ENCODE measurements at places on chromosomes 3 and 15.

DNA sequence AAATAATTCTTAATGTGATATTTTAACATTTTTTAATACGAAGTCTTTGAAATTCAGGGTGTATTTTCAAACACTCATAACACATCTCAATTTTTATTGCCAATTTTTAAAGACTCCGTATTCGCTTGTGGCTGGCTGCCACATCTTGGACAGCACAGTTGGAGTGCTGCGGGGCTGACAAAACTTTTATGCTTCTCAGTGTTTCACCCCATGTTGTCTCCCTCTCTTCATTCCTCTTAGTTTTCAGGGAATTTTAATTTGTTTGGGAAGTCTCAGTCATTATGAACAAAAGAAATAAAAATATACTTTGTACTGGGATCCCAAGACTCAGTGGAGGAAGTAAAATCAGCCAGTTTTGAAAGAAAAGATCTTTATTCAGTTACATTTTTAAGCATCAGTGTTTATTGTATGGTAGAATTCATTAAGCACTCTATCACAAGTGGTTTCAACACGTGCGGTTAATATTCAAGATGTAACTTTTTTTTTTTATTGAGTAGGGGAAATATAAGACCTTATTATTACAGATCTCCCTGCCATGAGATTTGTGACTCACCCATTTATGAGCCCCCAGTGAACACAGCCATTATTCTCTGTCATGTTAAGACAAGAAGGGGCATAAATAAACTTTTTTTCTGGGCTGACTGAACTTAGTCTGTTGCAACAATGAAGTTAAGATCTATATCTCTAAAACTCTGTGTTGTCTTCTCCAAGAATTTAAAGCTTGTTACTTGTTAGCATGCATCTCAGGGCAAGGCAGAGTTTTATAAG is 26.8 kb downstream of the KAT2B start:
- peaks cover 47% of the 10 kb centered on the region for H3K4me1 ChIP-seq
- no peaks in the 10 kb centered on the region for H3K36me3 ChIP-seq
- H3K27ac ChIP-seq = no peak overlapping the region
- no peak overlapping the region for H3K4me3 ChIP-seq
- no peaks in the 10 kb centered on the region for H3K27me3 ChIP-seq

DNA sequence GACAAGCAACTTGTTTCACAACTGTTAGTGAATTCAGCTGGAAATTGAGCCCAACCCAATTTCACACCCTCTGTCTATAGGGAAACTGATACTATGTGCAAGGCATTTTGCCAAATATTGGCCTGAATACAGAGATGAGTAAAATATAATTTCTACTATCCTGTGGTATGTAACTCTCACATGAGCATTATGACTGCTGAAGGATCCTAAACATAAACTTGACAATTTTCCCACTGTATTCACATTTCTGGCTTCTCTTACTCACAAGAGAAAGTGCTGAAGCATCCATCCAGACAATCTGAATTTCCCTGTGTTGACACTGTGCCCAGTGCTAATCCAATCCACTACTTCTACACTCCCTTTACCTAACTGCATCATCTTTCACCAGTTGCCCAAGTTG is 28.4 kb downstream of the SERPINI2 start:
- no peak for DNase-seq
- H3K27ac ChIP-seq = no peak overlapping the region
- H3K27me3 ChIP-seq = no peaks in the 10 kb centered on the region
- no peaks in the 10 kb centered on the region for H3K36me3 ChIP-seq
- no peaks in the 10 kb centered on the region for H3K4me1 ChIP-seq
- H3K4me3 ChIP-seq = no peak overlapping the region

- H3K36me3 ChIP-seq = peaks cover 29% of the 10 kb centered on the region
- no peaks in the 10 kb centered on the region for H3K27me3 ChIP-seq
- H3K27ac ChIP-seq = peak overlapping the region; percentile 98
- H3K4me3 ChIP-seq = peak overlapping the region; percentile 91
- peaks cover 54% of the 10 kb centered on the region for H3K4me1 ChIP-seq
Observed at GRCh38 chr3:53346514-53346913, 829 bp downstream of the DCP1A start.

DNA sequence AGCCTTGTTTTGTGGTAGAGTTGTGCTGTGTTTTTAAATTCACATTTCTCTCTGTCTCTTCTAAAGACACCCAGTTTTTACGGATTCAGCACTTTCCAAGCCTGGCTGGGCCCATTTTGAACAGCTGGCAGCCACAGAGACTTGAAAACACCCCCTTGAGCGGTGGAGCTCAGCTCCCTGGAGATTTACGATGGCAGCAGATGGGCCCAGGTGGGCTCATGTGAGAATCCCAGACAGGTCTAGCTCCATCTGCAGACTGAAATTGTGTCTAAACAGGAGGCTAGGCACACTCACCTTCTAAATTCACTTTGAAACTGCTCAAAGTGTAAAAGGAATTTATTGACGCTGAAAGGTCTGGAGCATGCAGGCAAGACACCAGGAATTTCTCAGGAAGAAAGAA is 232.0 kb upstream of the HES1 start:
- DNase-seq = peak; percentile 35
- no peaks in the 10 kb centered on the region for H3K27me3 ChIP-seq
- H3K27ac ChIP-seq = no peak overlapping the region
- H3K4me1 ChIP-seq = peaks cover 13% of the 10 kb centered on the region
- H3K36me3 ChIP-seq = no peaks in the 10 kb centered on the region

DNA sequence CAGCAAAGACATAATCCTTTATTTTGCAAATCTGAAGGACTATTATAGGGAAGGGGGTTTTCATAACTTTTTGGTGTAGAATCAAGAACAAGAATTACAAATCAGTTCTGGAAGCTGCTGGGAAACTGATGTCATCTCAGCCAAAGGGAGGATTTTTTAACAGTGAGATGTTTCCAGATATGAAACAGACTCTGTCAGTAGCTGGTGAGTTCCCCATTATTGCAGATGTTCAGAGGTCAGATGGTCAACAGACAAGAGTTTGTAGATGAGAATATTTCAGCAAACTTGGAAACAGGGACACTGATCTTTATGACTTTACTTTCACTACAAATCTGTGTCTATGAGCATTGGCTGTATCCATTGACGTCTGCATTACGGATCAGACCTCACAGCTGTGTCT is 71.9 kb upstream of the LPP start:
- peak; percentile 62 for DNase-seq
- H3K27ac ChIP-seq = peak overlapping the region; percentile 61
- H3K4me1 ChIP-seq = no peaks in the 10 kb centered on the region
- no peak overlapping the region for H3K4me3 ChIP-seq
- H3K36me3 ChIP-seq = no peaks in the 10 kb centered on the region

- H3K27ac ChIP-seq = no peak overlapping the region
- no peak for DNase-seq
- peaks cover 9% of the 10 kb centered on the region for H3K4me1 ChIP-seq
- H3K27me3 ChIP-seq = no peaks in the 10 kb centered on the region
Observed at GRCh38 chr15:57149196-57149595, 227.1 kb upstream of the CGNL1 start.

DNA sequence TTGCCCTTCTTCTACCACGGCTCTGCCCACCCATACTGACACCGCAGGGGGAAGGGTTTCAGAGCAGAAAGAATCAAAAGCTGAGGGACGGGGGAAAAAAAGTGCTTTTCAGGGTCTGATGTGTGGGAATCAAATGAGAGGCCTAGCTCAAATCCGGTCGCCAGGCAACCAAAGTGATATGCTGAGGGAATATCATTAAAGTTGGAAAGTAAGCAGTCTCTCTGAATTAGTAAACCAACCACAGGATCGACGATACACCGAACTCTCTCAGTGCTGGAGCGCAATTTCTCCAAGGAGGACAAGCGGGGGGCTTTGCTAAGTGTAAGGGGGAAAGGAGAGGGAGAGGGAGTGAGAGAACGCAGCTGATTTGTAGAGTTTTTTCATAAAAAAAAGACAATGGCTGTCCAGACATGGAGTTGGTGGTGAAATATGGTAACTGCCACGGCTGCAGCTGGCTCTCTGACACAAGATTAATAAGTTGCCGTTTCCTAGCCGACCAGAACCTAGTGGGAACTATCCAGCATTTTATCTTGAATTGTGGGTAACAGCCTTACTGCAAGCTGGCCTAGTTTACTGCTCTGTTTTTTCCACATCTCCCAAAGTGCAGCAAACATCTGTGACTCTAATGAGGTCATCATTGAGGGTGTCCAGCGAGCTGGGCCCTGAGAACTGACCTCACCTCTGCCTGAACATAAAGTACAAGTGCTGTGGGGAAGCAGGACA is 530.2 kb downstream of the SOX2 start:
- peak overlapping the region; percentile 61 for H3K27ac ChIP-seq
- H3K36me3 ChIP-seq = no peaks in the 10 kb centered on the region
- no peak for DNase-seq
- H3K4me3 ChIP-seq = no peak overlapping the region
- H3K27me3 ChIP-seq = no peaks in the 10 kb centered on the region
- no peaks in the 10 kb centered on the region for H3K4me1 ChIP-seq

DNA sequence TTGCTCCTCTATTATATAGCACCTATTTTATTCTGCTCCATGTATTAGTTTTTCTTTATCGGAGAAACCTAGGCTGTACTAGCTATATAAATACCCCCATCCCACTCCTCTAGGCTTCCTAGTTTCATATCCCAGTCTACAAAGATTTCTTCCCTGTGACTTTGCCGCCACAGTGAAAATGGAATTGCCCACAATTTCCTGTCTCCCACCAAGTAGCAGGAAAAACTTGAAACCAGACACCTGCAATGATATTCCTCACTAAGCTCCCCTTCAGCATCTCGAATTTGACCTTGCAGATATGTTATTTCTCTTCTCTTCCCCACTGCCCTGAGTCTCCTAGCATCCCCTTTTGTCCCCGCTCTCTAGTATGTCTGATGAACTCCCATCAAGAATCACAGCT is 685.8 kb upstream of the CCDC54 start:
- no peak overlapping the region for H3K4me3 ChIP-seq
- H3K36me3 ChIP-seq = no peaks in the 10 kb centered on the region
- H3K27me3 ChIP-seq = no peaks in the 10 kb centered on the region
- no peak for DNase-seq
- H3K27ac ChIP-seq = no peak overlapping the region
- H3K4me1 ChIP-seq = no peaks in the 10 kb centered on the region

DNA sequence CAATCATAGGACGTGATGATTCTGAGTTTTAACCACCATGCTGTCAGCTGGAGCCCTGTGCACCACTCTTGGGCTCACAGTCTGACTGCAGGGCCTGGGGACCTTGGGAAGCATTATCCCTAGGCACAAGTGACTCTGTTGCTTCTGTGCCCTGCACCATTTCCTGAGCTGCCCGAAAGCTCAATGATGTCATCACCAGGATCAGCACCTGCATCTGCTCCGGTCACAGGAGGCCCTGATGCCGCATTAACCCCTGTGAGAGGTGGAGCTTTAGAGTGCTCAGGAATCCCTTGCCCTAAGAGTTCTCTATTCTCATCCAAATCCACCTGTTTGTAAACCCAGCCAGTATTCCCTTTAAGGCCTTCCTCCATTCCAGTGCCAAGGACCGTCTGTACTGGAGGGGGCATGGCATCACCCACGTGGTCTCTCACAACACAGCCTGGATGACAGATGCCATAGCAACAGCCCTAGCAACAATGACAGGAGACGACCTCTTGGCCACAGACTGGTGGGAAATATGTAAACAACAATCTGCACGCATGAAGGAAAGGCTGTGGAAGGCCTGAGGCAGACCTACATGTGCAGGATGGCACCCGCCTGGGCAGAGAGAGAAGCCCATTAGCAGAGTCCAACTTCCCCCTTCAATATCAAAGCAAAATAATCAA is 37.9 kb downstream of the NTRK3 start:
- H3K4me3 ChIP-seq = no peak overlapping the region
- no peak for DNase-seq
- H3K36me3 ChIP-seq = no peaks in the 10 kb centered on the region

GRCh38 chr3:168002786-168003368 is 92.8 kb downstream of the GOLIM4 start:
- no peaks in the 10 kb centered on the region for H3K27me3 ChIP-seq
- peaks cover under 1% of the 10 kb centered on the region for H3K36me3 ChIP-seq
- peak; percentile 64 for DNase-seq
- H3K27ac ChIP-seq = peak overlapping the region; percentile 25
- H3K4me3 ChIP-seq = no peak overlapping the region
- no peaks in the 10 kb centered on the region for H3K4me1 ChIP-seq

DNA sequence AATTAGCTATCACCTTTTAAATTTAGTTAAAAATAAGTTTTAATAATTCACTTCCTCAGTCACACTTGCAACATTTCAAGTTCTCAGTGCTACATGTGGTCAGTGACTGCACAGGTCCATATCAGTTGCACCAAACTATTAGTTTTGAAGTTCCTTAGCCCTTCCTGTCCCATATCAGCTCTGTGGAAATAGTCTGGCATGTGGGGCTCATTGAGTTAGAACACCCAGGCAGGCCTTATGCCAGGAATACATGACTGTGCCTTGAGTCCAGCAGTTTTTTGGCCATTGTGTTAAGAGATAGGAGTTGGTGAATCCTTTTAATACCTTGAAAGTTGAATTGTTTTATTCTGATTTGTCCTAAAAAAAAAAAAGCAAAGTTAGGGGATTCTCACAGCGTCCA is 153.7 kb upstream of the BFSP2 start:
- no peaks in the 10 kb centered on the region for H3K27me3 ChIP-seq
- DNase-seq = no peak
- no peak overlapping the region for H3K27ac ChIP-seq
- H3K4me3 ChIP-seq = no peak overlapping the region

GRCh38 chr15:98043160-98044014 is 82.9 kb downstream of the ARRDC4 start:
- H3K4me1 ChIP-seq = no peaks in the 10 kb centered on the region
- H3K27me3 ChIP-seq = no peaks in the 10 kb centered on the region
- no peak for DNase-seq

GRCh38 chr3:130709671-130710070 is 37.0 kb downstream of the PIK3R4 start:
- H3K4me1 ChIP-seq = no peaks in the 10 kb centered on the region
- peaks cover 47% of the 10 kb centered on the region for H3K36me3 ChIP-seq
- no peak for DNase-seq
- no peak overlapping the region for H3K4me3 ChIP-seq
- no peak overlapping the region for H3K27ac ChIP-seq
- no peaks in the 10 kb centered on the region for H3K27me3 ChIP-seq

DNA sequence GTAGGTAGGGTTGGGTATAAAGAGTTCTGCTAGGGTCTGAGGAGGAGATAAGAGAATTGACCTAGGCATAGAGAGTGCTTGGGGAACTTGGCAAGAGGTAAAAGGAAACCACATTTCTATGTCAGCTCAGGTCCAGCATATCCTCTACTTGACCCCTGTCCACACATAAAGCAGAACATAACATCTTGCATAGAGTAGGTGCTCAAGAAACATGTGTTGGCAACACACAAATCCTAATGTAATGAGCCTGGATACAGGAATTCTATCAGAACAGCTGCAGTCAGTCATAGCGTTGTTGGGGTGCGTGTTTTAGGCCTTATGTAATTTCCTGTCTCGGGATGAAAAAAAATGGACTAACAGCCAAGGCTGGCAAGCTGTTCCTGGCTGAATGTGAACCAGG is 35.0 kb upstream of the PLCL2 start:
- no peaks in the 10 kb centered on the region for H3K27me3 ChIP-seq
- no peaks in the 10 kb centered on the region for H3K4me1 ChIP-seq
- no peak overlapping the region for H3K4me3 ChIP-seq
- peak; percentile 30 for DNase-seq
- no peak overlapping the region for H3K27ac ChIP-seq

All from stomach (tissue), 19 donors.